ENCODE measurements at places on chromosomes 16 and 17.

DNA sequence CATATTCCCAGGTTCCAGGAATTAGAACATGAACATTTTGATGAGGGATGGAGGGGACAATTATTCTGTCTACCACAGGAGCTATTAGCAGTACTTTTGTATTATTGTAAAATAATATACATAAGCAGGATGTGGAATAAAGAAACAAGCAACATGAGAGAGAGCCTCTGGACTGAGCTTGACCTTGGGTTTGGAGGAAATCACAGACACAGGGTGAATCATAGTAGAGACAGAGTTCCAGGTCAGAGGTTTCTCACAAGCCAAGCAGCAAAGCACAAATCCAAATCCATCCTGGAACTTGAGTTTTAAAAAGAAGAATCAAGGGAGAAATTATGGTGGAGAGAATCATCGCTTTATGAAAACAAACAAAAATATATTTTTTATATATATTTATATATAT lies 5.1 kb downstream of the KRT31 start:
- no peak for DNase-seq

GRCh38 chr17:81295676-81296381 lies 722 bp upstream of the SLC38A10 start:
- DNase-seq, result peak; percentile 24

DNA sequence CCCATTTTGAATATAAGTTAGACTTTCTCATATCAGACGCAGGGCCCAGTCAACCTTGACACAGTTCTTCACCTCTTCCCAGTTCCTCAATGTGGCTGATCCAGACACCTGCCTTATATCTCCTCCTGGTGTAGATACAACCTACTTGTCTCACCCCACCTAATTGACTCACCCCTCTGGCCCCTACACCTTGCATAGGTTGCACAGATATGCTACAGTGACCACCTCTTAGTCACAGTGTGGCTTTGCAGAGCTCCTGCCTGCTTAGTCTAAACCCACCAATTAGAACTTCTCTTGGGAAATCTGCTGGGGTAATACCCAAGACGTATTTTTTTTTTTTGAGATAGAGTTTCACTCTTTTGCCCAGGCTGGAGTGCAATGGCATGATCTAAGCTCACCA lies 16.8 kb downstream of the CHP2 start:
- no peak for DNase-seq

- no peak for DNase-seq
These were observed 32.2 kb downstream of the SPOP start for GRCh38 chr17:49645654-49646053.

DNA sequence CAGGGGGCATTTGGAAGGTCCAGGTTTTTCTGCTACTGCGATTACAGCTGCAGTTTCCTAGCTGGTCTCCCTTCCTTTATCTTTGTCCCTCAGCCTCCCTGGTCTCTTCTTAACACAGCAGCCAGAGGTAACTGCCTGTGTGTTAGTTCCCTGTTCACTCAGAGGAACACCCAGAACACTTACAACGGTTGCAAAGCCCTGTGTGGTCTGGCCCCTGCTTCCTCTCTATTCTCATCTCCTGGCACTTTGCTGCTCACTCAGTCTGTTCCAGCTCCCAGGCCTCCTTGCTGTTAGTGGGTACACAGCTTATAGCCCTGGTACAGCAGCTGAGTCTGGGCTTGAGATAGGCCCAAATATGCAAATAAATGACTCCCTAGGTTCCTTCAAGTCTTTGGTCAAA lies 16.4 kb downstream of the NTN1 start:
- DNase-seq, result no peak

GRCh38 chr17:31428111-31428510 lies 36.6 kb downstream of the RAB11FIP4 start:
- DNase-seq, result no peak

DNA sequence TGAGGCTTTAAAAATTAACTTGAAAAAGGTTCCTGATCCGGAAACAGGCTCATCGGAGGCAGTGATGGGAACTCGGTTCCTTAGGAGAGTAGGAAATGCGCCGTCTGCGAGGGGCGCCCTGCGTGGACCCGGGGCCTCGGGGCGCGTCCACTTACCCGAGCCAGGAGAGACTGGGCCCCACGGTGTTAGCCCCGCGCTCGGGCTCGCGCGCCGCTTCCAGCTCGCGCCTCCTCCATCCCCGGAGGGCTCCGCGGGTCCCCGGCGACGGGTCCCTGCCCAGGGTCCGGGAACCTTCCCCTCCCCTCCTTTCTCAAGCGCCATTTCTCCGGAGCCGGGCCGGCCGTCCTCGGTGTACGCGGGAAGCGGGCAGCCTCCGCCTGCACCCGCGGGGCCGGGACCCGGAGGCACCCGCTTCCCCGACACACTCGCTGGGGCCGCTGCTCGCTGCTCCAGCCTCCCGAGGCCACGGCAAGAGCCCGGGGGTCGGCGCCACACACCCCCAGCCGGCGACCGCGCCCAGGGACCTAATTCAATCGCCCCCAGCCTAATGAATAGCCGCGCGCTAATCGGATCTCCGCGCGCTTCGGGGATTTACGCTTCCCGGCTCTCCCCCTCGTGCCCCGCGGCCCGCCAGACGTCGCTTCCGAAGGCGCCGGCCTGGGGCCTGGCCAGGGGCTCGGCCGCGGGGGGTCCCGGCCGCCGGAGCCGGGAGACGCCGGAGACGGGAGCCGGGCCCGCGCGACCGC lies 2.2 kb upstream of the BAHCC1 start:
- no peak for DNase-seq

GRCh38 chr17:80294210-80294609 lies 33.6 kb downstream of the RNF213 start:
- DNase-seq, result no peak
